ENCODE measurements at places on chromosomes 12 and 14. TPM values are rescaled to one million over a fixed set of nuclear protein-coding genes. Genes with fewer than 3 reads are reported as not detected.
A peak's percentile ranks its signal among the peaks of the same experiment; 100 is the strongest.

Gene FAM186B
- 0.65 TPM for total RNA-seq

Gene NR2C1
- 38.2 TPM for total RNA-seq

Gene RNF10
- 175 TPM for total RNA-seq

Gene EPYC
- not detected for total RNA-seq

Gene GLIPR1L1
- not detected for total RNA-seq

Gene AKAP5
- total RNA-seq = 4.8 TPM

DNA sequence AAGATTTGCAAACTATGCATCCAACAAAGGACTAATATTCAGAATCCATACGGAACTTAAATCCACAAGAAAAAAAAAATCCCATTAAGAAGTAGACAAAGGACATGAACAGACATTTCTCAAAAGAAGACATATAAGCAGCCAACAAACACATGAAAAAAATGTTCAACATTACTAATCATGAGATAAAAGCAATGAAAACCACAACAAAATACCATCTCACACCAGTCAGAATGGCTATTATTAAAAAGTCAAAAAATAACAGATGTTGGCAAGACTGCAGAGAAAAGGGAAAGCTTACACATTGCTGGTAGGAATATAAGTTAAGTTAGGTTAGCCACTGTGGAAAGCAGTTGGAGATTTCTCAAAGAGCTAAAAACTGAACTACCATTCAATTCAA lies 16.2 kb downstream of the CDK17 start:
- DNase-seq = no peak
- H3K27ac ChIP-seq = no peak overlapping the region
- H3K36me3 ChIP-seq = no peaks in the 10 kb centered on the region

- peak overlapping the region; percentile 11 for H3K27ac ChIP-seq
- no peaks in the 10 kb centered on the region for H3K27me3 ChIP-seq
- H3K4me3 ChIP-seq = no peak overlapping the region
- H3K4me1 ChIP-seq = peaks cover 4% of the 10 kb centered on the region
- no peak for DNase-seq
Observed at GRCh38 chr14:52840877-52841276, 49.5 kb upstream of the GNPNAT1 start.

GRCh38 chr14:93787465-93788292 lies 606 bp downstream of the PRIMA1 start:
- peak overlapping the region; percentile 46 for H3K4me3 ChIP-seq
- no peak overlapping the region for H3K27ac ChIP-seq
- no peaks in the 10 kb centered on the region for H3K4me1 ChIP-seq
- no peak for DNase-seq

GRCh38 chr14:102424520-102424919 lies 61.8 kb downstream of the TECPR2 start:
- H3K27ac ChIP-seq = no peak overlapping the region
- H3K36me3 ChIP-seq = peaks cover 20% of the 10 kb centered on the region
- no peak overlapping the region for H3K4me3 ChIP-seq
- no peaks in the 10 kb centered on the region for H3K4me1 ChIP-seq

DNA sequence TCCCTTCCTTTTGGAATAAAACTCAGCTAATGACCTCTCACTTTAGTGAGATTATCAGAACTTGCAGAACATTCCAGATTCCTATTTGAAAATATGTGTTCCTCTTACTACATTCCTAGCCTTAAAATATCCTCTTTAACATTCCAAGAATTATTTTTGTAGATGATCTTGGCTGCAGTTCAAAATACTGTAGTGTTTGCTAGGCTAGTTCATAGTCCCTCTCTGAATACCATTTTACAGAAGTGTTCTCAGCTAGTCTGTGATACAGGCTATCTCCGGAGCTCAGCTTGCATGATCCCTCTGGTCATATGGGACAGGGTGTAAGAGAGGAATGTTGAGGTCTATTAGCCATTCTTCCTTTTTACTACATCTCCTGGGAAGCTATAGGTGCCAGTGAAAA lies 17.6 kb upstream of the GPR33 start:
- DNase-seq = no peak
- H3K36me3 ChIP-seq = no peaks in the 10 kb centered on the region

GRCh38 chr12:57756406-57757341 lies 1.8 kb downstream of the MARCHF9 start:
- H3K27me3 ChIP-seq = no peaks in the 10 kb centered on the region
- peaks cover 22% of the 10 kb centered on the region for H3K36me3 ChIP-seq
- H3K4me1 ChIP-seq = peaks cover 36% of the 10 kb centered on the region
- H3K27ac ChIP-seq = no peak overlapping the region
- DNase-seq = peak; percentile 72

GRCh38 chr14:99566009-99566389 lies 38.0 kb downstream of the CCDC85C start:
- no peak for DNase-seq
- no peak overlapping the region for H3K4me3 ChIP-seq
- no peaks in the 10 kb centered on the region for H3K27me3 ChIP-seq
- H3K36me3 ChIP-seq = no peaks in the 10 kb centered on the region
- H3K4me1 ChIP-seq = peaks cover 63% of the 10 kb centered on the region

- H3K4me3 ChIP-seq = no peak overlapping the region
- no peak for DNase-seq
- H3K27me3 ChIP-seq = no peaks in the 10 kb centered on the region
Observed at GRCh38 chr12:130640901-130641300, 75.2 kb downstream of the RIMBP2 start.

DNA sequence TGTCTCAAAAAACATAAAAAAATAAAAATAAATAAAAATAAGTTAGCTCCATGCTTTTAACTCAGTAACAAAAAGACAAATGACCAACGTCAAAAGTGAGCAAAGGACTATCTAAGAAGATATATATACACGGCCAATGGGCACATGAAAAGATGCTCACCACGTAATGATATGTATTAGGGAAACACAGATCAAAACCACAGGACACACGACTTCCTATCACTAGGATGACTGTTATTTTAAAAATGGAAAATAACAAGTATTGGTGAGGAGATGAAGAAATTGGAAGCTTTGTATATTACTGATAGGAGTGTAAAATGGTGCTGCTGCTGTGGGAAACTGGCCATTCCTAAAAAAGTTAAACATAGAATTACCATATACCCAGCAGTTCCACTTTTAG lies 20.2 kb upstream of the P2RX7 start:
- DNase-seq = no peak
- no peak overlapping the region for H3K4me3 ChIP-seq
- no peaks in the 10 kb centered on the region for H3K36me3 ChIP-seq
- H3K27ac ChIP-seq = no peak overlapping the region
- no peaks in the 10 kb centered on the region for H3K27me3 ChIP-seq
- H3K4me1 ChIP-seq = no peaks in the 10 kb centered on the region

DNA sequence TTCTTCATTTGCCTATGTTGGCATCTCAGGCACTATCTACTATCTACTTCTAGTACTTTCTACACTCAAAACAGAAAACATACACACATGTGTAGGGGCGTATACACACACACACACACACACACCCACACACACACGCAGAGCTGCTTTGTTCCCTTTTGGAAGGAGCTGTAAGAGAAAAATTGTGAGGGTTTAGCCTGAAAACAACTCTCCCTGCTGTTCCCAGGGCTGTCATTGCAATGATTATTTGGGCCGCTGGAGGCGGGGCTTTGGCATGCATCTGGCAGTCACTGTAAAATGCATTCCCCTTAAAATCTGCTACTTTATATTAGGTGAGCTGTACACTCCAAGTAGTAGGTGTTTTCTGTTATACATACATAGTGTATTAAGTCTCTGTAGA lies 29.1 kb upstream of the SLC38A2 start:
- no peaks in the 10 kb centered on the region for H3K27me3 ChIP-seq
- no peak for DNase-seq
- no peak overlapping the region for H3K27ac ChIP-seq
- H3K36me3 ChIP-seq = no peaks in the 10 kb centered on the region

- no peak overlapping the region for H3K4me3 ChIP-seq
- H3K27ac ChIP-seq = no peak overlapping the region
- H3K27me3 ChIP-seq = no peaks in the 10 kb centered on the region
- DNase-seq = no peak
Observed at GRCh38 chr12:24491968-24492367, 456.9 kb downstream of the BCAT1 start.

DNA sequence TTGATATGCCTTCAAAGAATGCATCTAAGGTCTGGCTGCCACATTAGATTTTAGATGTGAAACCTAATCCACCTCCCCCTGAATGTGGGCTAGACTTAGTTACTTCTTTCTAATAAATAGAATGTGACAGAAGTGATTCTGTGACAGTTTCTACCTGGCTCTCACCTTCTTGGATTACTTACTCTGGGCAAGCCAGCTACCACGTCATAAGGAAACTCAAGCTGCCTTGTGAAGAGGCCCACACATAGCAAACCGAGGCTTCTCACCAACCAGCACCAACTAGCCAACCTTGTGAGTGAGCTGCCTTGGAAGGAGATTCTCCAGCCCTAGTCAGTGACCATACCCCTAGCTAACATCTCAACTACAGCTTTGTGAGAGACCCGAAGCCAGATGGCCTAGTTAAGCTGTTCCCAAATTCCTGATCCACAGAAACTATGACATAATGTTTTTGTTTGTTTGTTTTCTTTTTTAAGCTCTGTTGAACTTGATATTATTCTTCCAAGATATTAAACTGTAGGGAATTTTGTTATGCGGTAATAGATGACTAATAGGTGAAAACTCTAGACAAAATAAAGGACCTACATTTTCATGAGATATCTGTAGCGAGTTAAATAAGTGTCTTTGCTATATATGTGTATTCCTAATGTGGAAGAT lies 6.2 kb downstream of the GPR19 start:
- H3K4me1 ChIP-seq = peaks cover under 1% of the 10 kb centered on the region
- H3K27me3 ChIP-seq = no peaks in the 10 kb centered on the region
- no peak for DNase-seq
- H3K4me3 ChIP-seq = no peak overlapping the region

DNA sequence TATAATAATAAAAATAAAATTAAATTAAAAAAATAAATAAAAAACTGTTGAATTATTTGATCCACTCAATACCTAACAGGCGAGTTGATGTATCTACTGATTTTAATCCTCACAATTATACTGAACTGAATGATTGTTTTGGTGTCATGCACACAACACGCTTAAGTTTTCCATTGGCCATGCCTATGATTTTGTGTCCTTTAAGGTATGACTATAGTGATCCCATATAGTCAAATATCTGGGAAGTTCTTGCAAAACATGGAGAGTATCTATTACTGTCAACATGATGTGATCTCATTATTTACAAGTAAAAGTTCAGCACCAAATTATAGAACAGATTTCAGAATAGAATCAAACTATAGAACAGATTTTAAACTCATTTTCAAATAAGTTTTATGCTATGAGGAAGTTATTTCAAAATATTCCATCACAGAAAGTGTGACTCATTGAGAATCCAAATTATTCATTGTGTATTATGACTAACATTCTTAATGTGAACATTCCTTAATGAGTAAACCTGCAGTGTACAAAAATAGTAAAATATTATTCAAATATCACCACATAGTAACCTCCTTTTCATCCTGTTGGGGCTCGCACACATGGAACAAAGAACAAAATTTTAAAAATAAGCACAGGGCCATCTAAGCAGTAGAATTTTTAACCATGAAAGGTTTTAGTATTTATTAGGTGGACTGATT lies 190.4 kb downstream of the SLC25A21 start:
- no peak overlapping the region for H3K27ac ChIP-seq
- DNase-seq = no peak
- no peak overlapping the region for H3K4me3 ChIP-seq
- H3K4me1 ChIP-seq = no peaks in the 10 kb centered on the region
